Activated CD8-positive, alpha-beta memory T cell treated with anti-CD3 and anti-CD28 coated beads, Interleukin-2, amount 10 ng/mL, durations not matched to agents 7 days and 5 days (primary cell): ENCODE measurements at places on chromosomes 4 and X. TPM values are rescaled to one million over a fixed set of nuclear protein-coding genes. Genes with fewer than 3 reads are reported as not detected.

IGSF1 gene
- total RNA-seq = not detected

- H3K27me3 ChIP-seq = peaks cover 4% of the 10 kb centered on the region
- no peaks in the 10 kb centered on the region for H3K36me3 ChIP-seq
- H3K4me1 ChIP-seq = no peaks in the 10 kb centered on the region
- DNase-seq = no peak
Measured at GRCh38 chr4:99314211-99314610, 7.0 kb downstream of the ADH1B start.

- H3K36me3 ChIP-seq = no peaks in the 10 kb centered on the region
- no peaks in the 10 kb centered on the region for H3K27me3 ChIP-seq
- H3K4me3 ChIP-seq = no peak overlapping the region
- DNase-seq = no peak
- no peak overlapping the region for H3K27ac ChIP-seq
- no peaks in the 10 kb centered on the region for H3K4me1 ChIP-seq
Measured at GRCh38 chr4:137909529-137910309, 332.4 kb downstream of the SLC7A11 start.

DNA sequence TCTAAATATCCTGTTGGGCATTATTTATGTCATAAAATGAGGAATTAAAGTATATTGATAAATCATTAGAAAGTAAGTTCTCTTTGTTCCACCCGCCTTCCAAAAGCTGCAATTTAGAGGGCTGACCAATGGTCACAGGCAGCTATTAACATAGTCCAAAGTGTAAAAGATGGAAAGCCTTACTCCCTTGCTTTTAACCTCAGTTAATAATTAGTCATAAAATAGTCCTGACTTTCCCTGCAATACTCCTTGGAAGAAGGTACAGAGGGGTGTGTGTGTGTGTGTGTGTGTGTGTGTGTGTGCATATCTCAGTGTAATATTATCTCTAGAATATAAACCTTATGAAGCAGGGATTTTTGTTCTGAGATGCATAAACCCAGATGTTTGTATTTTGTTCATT lies 275.4 kb downstream of the FAT4 start:
- H3K27me3 ChIP-seq = no peaks in the 10 kb centered on the region
- DNase-seq = no peak
- no peak overlapping the region for H3K4me3 ChIP-seq
- no peak overlapping the region for H3K27ac ChIP-seq

- H3K4me3 ChIP-seq = no peak overlapping the region
- H3K36me3 ChIP-seq = no peaks in the 10 kb centered on the region
- H3K27me3 ChIP-seq = no peaks in the 10 kb centered on the region
- H3K4me1 ChIP-seq = no peaks in the 10 kb centered on the region
Measured at GRCh38 chr4:148868191-148868590, 426.0 kb upstream of the NR3C2 start.

DNA sequence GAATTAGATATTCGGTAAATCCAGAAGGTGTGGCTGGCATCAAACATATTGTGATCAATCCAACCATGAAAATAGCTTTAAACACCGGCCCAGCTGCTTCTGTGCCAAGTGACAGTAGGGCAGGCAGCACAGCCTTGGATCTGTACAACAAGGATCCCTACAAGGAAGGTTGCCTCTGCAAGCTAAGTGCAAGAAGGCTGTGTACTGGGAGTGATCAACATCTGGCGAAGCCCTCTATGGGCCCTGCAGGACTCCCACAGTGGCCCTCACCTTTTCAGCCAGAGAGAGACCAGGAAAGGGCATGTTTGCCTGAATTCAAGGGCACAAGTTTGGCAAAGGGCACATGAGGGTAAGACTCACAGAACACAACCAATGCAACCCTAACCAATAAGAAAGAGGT lies 9.6 kb downstream of the IRS4 start:
- peaks cover 11% of the 10 kb centered on the region for H3K27me3 ChIP-seq
- H3K4me3 ChIP-seq = no peak overlapping the region
- H3K4me1 ChIP-seq = no peaks in the 10 kb centered on the region
- DNase-seq = no peak

DNA sequence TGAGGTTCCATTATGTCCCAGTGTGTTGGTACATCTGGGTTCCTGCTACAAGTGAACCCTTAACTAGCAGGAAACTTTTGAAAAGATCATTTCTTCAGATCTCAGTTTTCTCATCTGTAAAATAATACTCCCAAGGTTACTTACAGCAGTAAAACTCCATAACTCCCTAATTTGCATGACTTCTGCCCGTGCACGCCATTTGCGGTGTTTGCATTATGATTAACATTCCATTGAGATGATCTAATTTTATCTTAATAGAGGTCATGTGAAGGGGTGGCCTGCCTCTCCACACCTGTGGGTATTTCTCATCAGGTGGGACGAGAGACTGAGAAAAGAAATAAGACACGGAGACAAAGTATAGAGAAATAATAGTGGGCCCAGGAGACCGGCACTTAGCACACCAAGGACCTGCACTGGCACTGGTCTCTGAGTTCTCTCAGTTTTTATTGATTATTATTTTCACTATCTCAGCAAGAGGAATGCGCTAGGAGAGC lies 219.8 kb downstream of the TLL1 start:
- no peaks in the 10 kb centered on the region for H3K27me3 ChIP-seq
- no peak overlapping the region for H3K4me3 ChIP-seq
- H3K27ac ChIP-seq = no peak overlapping the region
- no peaks in the 10 kb centered on the region for H3K36me3 ChIP-seq
- H3K4me1 ChIP-seq = no peaks in the 10 kb centered on the region
- DNase-seq = no peak

LONRF3 gene
- total RNA-seq = 0.40 TPM

DNA sequence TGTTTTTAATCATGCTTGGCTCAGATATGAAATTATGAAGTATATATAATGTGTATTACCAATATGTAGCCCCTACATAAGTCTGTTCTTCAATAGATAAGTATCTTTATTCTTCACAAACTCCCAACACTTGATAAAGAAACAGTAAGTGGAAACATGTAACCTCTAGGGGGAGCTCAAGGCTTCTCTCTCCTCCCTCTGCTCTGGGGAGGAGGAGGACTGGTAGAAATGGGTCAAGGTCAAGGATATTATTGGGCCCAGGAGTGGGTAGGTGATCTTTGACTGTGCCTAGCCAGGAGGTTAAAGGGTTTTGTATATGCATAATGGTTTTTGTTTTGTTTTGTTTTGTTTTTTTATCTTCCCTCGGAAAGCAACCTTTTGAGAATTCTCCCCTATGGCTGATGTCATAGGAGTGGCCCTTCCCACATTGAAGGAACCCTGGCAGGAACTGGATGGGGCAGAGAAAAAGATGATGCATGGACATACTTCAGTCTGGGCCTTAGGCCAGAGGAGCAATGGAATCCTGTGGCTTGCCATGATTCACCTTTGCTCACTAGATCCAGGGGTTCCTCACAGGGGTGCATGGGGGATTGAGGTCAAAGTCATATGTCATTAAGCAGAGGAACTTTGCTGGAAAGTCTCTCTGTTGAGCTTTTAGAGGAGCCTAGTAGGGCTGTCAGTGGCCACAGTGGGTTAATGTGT lies 460.3 kb downstream of the MID1IP1 start:
- H3K4me1 ChIP-seq = peaks cover 29% of the 10 kb centered on the region
- H3K4me3 ChIP-seq = no peak overlapping the region
- H3K36me3 ChIP-seq = no peaks in the 10 kb centered on the region
- DNase-seq = no peak
- H3K27me3 ChIP-seq = no peaks in the 10 kb centered on the region

CT45A10 gene
- total RNA-seq = not detected

ARHGEF6 gene
- total RNA-seq = 126 TPM

GRCh38 chr4:38667085-38667893 lies 3.3 kb downstream of the KLF3 start:
- peak; percentile 53 for DNase-seq
- H3K27me3 ChIP-seq = peaks cover 40% of the 10 kb centered on the region
- H3K4me3 ChIP-seq = peak overlapping the region; percentile 41
- peaks cover 41% of the 10 kb centered on the region for H3K4me1 ChIP-seq

- H3K4me1 ChIP-seq = no peaks in the 10 kb centered on the region
- no peaks in the 10 kb centered on the region for H3K27me3 ChIP-seq
- DNase-seq = no peak
- no peaks in the 10 kb centered on the region for H3K36me3 ChIP-seq
Measured at GRCh38 chrX:110665223-110666002, 130.2 kb downstream of the CHRDL1 start.

- no peak overlapping the region for H3K27ac ChIP-seq
- H3K27me3 ChIP-seq = no peaks in the 10 kb centered on the region
- H3K36me3 ChIP-seq = no peaks in the 10 kb centered on the region
- no peak overlapping the region for H3K4me3 ChIP-seq
Measured at GRCh38 chrX:139025816-139026215, 314.3 kb upstream of the FGF13 start.

SH3BGRL gene
- 59.8 TPM for total RNA-seq

PLAC8 gene
- 23.3 TPM for total RNA-seq

DNA sequence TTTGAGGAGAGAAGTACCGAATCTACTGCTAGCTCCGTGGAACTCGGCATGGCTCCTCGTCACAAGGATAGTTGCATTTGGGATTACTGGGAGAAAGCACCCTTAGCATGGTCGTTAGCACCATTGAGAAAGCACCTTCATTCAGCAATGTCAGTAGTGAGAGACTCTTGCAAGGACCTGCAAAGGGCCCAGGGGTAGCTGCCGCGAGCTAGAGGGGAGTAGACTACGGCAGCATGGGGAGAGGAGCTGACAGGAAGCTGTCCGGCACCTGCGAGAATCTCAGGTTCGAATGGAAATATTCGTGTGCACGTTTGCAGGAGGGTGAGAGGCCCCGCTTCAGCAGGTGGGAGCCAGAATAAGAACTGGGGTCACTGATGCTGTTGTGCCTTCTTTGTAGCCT lies 20.2 kb downstream of the TLR10 start:
- H3K27ac ChIP-seq = no peak overlapping the region
- H3K36me3 ChIP-seq = no peaks in the 10 kb centered on the region
- no peak overlapping the region for H3K4me3 ChIP-seq
- H3K4me1 ChIP-seq = peaks cover 5% of the 10 kb centered on the region

DNA sequence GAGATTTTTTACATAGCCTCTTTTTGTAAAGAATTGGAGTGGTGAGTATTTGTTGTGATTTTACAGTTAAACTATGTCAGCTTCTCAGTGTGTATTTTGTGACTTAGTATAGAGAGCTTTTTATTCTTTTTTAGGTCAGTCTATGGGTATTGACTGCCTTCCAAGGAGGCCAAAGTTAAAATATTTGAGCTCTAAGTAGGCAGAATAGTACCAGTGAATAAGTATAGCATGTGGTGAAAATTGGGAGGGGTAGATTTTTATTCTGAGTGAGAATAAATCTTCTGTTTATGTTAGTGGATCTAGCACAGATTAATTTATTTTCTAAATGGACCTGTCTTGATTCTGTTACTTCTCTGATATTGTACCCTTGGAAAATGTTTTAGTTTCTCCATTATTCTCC lies 37.5 kb downstream of the HERC3 start:
- no peaks in the 10 kb centered on the region for H3K27me3 ChIP-seq
- H3K36me3 ChIP-seq = peaks cover 20% of the 10 kb centered on the region
- no peak overlapping the region for H3K27ac ChIP-seq

GRCh38 chr4:185722029-185722316 lies 90.0 kb downstream of the SORBS2 start:
- no peaks in the 10 kb centered on the region for H3K36me3 ChIP-seq
- H3K27ac ChIP-seq = no peak overlapping the region
- no peak overlapping the region for H3K4me3 ChIP-seq
- DNase-seq = no peak

GRCh38 chr4:150251752-150252190 lies 173.5 kb downstream of the DCLK2 start:
- H3K36me3 ChIP-seq = no peaks in the 10 kb centered on the region
- H3K27ac ChIP-seq = no peak overlapping the region
- no peak overlapping the region for H3K4me3 ChIP-seq

USP26 gene
- total RNA-seq = not detected

- H3K4me1 ChIP-seq = no peaks in the 10 kb centered on the region
- no peaks in the 10 kb centered on the region for H3K36me3 ChIP-seq
- DNase-seq = no peak
- no peaks in the 10 kb centered on the region for H3K27me3 ChIP-seq
- H3K4me3 ChIP-seq = no peak overlapping the region
- no peak overlapping the region for H3K27ac ChIP-seq
Measured at GRCh38 chr4:14513471-14513870, 488.8 kb upstream of the CPEB2 start.

GRCh38 chr4:6887591-6888371 lies 21.8 kb upstream of the TBC1D14 start:
- H3K4me3 ChIP-seq = no peak overlapping the region
- DNase-seq = no peak
- H3K27ac ChIP-seq = no peak overlapping the region

DNA sequence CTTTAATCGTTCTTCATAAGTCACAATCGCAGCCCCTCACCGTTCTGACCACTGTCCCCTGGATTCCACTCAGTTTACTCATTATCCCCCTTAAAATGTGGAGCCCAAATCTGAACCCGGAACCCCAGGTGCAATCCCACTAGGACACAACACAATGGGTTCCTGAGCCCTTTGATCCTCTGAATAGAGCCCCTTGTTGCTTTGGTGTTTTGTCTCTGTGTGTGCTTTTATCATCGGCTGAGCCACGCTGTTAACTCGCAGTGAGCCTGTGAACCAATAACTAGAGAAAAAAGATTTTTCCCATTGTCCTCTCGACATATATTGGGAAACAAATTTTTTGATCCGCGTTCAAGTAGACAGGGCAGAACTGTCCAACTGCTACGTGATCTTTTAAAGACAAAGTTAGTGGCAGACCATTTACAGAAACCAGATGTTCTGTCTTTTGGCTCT lies 617 bp upstream of the PDHA1 start:
- peaks cover 21% of the 10 kb centered on the region for H3K4me1 ChIP-seq
- DNase-seq = no peak
- peak overlapping the region; percentile 83 for H3K27ac ChIP-seq
- no peaks in the 10 kb centered on the region for H3K27me3 ChIP-seq

FANCB gene
- 12.0 TPM for total RNA-seq

GRCh38 chr4:66750273-66750672 lies 795.0 kb downstream of the CENPC start:
- no peaks in the 10 kb centered on the region for H3K27me3 ChIP-seq
- no peak for DNase-seq
- no peaks in the 10 kb centered on the region for H3K4me1 ChIP-seq
- H3K4me3 ChIP-seq = no peak overlapping the region
